ENCODE measurements at places on chromosomes 12 and 14.
A peak's percentile ranks its signal among the peaks of the same experiment; 100 is the strongest.

DNA sequence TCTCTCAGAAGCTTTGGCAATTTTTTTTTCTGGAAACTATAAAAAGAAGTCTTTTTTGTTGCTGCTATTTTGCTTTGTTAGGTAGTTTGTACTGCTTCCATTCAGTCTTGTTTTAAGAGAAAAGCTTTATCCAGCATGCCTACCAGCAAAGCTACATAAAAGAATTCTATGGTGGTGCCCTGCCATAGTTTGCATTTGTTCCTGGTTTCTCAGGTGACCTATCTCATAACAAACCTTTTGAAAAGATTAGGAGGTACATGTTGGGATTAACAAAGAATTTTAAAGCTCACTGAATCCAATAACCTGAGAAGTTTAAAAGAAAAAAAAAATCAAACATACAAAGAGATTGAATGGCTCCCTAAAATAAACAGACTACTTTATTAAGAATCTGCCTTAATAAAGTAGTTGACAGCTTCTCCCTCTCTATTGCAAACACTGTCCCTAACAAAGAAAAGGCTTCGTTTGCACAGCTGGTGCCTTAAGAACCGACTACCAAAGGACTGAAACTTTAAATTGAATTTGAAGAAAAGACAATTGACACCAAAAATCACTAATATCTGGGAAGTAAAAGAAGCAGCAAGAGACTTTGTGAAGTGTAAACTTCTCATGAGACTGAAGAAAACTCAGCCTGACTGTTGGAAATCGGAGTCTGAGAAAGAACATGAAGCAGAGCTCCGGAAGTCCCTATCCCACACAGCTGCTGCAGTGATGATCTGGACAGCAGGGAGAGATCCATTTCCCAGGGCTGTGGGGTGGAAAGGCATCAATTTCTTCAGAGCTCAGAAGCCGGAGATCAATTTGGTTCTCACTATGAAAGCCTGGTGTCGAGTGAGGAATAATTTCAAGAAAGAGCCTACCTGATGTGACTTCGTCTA lies 102.7 kb upstream of the PLEKHA5 start:
- DNase-seq: no peak

GRCh38 chr12:13095266-13095995 lies 8.0 kb downstream of the GSG1 start:
- DNase-seq: no peak

GRCh38 chr12:82414044-82414443 lies 55.7 kb downstream of the METTL25 start:
- DNase-seq: no peak

GRCh38 chr14:105090493-105091053 lies 25.3 kb upstream of the GPR132 start:
- no peak for DNase-seq

- no peak for DNase-seq
Observed at GRCh38 chr14:74418031-74418430, 8.0 kb downstream of the SYNDIG1L start.

DNA sequence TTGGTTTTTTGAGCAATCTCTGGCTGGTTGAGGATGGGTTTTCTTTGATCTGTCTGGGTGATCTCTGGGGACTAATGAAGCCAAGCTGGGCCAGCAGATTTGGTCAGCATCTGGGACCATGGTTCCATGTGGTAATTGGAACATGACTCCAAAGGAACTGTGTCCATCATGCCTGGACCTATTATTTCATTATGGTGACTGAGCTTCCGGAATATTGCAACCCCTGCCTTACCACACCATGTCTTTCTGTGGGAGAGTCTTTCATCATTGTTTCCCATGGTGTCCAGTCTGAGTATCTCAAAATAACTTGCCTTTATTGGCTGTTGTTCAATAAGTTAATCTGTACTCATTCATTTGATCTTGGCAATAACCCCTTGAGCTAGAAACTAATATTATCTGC lies 624.9 kb upstream of the TBX3 start:
- DNase-seq: no peak

- DNase-seq: no peak
Observed at GRCh38 chr14:38309522-38310277, 53.8 kb upstream of the CLEC14A start.

DNA sequence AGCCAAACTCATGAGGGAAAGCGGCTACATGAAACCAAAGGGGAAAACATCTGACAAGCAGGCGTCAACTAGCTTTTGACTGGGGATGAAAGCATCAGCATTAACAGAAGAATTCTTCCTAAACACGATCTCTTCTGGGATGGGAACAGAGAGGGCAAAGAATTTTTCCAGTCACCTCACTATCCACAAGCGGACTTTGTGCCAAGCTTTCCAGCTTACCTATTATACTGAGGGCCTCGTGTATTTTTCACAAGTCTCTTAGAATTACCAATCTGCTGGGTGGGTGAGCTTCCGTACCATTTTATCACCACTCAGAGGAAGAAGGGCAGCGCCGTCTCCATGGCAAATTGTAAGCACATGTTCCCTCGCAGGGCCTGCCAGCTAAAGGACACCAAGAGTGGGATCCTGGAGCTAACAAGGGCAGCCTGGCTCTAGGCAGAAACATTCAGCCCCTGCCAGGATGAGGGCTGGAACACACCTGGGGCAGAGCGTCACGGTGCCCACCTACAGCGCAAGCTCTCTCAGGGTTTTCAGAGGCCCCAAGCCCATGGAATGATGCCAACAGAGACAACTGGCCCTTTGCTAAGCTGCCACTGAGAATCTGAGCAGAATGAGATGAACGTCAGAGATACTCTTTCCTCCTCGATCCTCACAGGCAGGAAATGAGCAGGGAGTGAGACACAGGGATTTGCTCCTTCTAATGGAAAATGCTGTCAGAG lies 74.6 kb downstream of the CHGA start:
- no peak for DNase-seq

- no peak for DNase-seq
Observed at GRCh38 chr14:53894456-53894855, 62.2 kb downstream of the BMP4 start.

DNA sequence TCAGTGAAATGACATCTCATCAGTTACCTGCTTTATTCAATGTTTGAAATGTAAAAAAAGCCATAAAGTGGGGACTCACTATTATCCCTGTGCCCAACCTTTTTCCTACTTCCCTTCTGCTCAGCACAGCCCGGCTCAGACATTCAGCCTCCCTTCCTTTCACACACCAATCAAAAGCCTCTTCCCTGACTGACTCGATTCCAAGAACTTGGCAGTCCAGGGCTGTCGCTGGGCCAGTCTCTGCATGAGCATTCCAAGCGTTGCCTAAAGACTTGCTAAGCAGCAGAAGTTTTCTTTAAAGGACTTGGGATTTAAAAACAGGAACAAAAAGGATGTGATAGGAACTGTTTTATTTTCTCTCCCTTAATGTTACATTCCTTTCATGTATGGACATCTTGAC lies 22.7 kb downstream of the ITPR2 start:
- DNase-seq: peak; percentile 65

DNA sequence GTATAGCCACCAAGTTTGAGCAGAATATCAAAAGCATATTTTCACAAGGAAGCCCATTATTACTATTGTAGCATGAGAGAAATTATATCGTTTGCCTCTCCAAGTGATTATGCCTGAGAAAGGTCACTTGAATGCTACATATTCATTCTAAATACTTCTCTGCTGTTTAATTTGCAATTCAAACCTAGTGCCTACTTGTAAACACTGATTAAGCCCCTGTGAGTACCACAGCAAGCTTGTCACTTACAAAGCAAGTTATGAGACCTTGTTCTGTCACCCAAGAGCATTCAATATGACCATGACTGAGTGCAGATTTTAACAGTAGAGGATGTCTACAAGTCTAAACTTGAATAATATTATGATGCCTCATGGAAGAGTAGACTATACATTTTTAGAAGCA lies 124.7 kb upstream of the SSTR1 start:
- DNase-seq: no peak

- DNase-seq: no peak
Observed at GRCh38 chr14:99649643-99650042, 4.7 kb downstream of the HHIPL1 start.

DNA sequence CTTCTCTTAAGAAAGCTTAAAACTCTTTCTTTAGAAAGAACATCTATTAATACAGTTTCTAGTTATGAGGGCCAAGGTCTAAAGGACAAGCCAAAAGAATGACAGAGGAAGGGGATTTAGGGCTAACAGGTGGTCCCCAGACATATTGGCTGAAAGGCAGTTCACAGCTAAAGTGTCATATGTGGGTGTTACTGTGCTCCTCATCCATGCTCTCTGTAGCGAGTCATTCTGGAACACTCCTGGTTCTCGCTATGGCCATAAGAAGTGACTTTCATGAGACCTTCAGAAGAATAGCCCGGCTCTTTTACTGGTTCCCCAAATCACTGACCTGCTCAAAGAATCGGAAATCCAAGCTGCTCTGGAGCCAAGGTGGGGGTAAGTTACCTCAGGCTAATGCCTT lies 55.0 kb downstream of the TBK1 start:
- DNase-seq: no peak

GRCh38 chr14:100433428-100433814 lies 110.3 kb downstream of the SLC25A47 start:
- no peak for DNase-seq

DNA sequence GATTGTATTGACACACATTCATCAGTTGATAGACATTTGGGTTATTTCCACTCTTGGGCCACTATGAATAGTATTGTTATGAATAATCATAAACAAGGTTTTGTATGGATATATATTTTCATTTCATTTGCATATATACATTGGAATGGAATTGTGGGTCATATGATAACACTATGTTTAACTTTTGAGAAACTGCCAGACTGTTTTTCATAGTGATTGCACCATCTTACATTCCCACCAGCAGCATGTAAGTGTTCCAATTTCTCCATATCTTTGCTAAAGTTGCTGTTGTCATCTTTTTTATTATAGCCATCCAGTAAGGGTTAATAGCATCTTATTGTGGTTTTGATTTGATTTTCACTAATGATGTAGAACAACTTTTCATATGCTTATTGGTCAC lies 198.5 kb upstream of the PPFIA2 start:
- no peak for DNase-seq

DNA sequence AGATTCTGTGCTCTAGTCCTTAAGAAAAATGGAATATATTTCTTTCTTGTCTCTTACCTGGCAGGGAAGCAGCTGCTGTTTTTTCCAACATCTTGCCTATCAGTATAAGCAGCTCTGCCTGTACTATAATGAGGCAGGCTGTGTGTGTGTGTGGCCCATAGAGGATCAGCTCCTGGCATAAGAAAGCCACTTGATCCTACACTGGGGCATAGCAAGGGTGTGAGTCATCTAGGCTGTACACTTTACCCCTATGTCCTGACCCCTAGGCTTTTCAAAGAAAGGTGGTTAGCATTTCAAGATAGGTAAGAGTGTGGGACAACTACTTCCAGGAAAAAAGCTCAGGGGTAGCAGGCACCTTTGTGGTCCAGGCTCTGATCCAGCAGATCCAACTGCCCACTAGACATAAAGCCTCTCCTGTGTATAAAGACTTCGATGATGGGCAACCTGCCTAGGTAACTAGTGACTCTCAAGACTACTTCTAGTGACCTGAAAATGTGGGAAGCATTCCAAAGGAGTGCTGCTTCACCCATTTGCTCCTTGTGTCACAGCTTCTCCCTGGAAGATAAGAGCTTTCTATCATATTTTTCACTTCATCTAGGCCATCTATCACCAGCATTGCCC lies 4.9 kb upstream of the SENP1 start:
- DNase-seq: no peak

DNA sequence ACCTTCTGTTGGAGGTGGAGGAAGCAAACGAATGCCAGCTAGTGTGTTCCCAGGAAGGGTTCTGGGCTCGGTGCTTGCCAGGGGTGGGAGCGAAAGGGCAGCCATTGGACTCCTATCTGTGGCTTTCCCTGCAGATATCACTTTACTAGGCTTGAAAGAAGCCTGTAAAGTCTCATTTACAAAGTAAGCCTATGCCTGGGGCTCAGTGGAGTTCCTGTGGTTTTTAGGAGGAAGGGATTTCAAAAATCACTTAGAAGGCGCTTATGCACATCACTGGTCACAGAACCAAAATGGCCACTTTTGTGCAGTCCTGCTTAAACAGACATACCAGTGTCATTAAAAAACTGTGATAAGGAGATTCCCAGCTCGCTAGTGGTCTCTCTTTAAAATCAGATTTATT lies 22.7 kb downstream of the CLMN start:
- no peak for DNase-seq

- DNase-seq: no peak
Observed at GRCh38 chr14:103696070-103696402, 19.2 kb downstream of the XRCC3 start.

DNA sequence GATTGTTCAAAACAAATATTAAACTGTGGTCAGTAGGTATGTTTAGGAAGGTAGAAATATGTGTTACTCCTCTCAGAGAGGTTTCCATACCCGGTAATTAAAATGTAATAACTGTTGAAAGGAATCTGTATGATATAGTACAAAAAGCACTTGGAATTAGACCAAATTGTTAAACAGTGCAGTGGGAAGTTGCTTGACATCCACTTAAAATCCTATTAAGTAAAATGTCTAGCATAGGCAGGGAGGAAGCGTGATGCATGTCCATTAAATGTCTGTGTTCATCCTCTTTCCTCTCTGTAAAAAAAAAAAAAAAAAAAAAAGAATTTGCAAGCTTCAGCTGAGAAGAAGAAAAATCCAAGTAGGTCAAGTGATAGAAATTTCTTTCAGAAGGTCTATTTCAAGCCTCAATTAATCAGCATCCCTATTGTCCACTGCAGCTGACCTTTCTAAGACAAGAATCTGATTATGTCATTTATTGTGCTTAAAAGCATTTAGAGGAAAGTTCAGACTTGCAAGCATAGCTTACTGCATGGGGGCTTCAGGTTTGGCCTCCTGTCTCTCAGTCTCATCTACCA lies 265.6 kb upstream of the RGS6 start:
- no peak for DNase-seq

DNA sequence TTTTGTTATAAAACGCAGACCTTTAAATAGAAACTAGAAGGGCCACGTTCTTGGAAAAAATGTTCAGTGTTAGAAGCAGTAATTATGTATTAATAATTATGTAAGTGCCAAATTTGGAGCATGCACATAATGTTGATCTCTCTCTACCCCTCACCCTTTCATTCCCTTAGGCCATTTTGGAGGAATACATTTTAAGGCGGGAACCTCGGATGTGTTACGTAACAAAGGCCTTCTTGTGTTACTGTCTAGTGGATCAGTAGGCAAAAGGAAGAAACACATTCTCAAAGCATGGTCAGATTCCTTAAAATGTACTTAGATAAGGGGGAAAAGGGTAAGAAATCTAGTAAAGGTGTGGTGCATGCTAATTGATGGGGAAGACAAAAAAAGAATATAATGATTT lies 52.7 kb downstream of the RASSF3 start:
- DNase-seq: no peak

GRCh38 chr14:77098529-77099353 lies 683 bp downstream of the CIPC start:
- DNase-seq: no peak

- DNase-seq: peak; percentile 46
Observed at GRCh38 chr12:60101715-60102114, 505.9 kb downstream of the SLC16A7 start.

- DNase-seq: no peak
Observed at GRCh38 chr12:70692681-70693288, 55.6 kb upstream of the PTPRB start.
